ENCODE measurements at places on chromosomes 2 and 18.
A peak's percentile ranks its signal among the peaks of the same experiment; 100 is the strongest.

GRCh38 chr18:3042379-3042778 is 29.4 kb upstream of the LPIN2 start:
- DNase-seq: no peak

- DNase-seq: no peak
Measured at GRCh38 chr2:11144077-11144737, 11.1 kb upstream of the SLC66A3 start.

DNA sequence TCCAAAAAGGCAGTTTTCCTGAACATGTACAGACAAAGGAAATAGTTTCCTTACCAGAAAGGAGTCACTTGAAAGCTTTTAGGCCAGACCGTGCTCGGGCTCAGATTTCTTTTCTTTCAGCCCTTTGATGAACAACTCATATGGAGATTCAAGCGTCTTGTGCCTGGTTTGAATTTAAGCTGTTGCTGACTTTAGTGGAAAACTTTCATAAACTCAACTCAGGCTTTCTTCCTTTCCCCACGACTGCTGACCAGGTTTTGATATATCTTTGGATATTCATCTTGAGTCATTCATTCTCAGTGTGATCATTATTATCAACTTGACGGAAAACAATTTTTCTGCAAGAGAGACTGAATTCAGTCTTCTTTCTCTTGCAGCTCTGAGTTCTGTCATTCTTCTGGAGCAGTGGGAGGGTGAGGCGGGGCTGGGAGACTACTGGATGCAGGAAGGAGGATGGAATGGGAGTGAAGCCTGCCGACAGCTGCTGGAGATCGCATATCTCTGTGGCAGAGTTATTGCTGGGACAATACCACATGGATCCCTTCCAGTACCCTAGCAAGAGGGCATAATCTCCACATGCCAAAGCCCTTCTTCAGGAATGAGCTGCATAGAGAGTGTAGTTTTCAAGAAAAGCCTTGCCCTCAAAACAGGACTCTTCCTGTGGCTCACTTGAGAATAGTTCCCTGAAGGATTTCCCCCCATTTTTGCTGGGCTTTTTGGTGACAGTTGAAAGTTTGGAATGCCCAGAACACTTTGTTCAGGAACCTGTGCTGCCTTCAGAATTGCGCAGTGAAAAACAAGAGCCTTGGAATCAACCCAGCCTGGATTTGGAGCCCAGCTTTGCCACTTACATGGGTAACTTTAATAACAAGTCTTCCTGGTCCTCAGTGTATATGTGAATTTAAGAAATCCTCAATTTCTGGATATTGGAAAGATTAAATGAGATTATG is 364.4 kb downstream of the ZNF521 start:
- DNase-seq: no peak

GRCh38 chr2:54704688-54705605 is 18.5 kb upstream of the EML6 start:
- DNase-seq: no peak

GRCh38 chr2:16774091-16774490 is 108.5 kb upstream of the CYRIA start:
- DNase-seq: no peak

DNA sequence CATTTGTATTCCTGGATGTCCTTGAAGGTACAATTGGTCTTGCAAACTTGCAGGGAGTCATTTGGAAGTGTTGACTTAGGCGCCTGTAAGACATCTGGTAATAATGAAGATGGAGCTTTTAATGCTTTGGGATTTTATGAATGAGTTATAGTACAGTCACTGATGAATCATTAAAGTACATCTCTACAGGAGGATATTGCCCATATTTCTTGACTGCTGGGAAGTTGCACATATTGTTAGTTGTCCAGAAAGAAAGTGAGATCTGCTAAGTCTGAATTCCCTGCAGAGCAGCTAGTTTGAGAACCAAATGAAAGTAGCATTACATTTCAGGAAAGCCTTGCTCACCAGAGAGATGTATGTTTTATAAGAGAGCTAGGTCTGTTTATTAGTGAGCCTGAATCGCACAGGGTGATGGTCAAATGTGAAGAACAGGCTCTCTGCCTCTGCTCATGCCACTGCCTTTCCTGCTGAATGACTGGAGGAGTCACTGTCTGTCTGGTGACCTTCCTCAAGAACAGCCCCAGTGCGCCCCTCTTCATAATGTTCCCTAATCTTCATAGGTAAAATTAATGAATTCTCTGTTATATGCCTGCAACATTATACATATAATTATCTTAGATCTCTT is 138.9 kb upstream of the KLHL14 start:
- DNase-seq: no peak

GRCh38 chr2:101089942-101090799 is 61.0 kb downstream of the TBC1D8 start:
- no peak for DNase-seq

GRCh38 chr2:45494275-45494977 is 116.6 kb downstream of the SRBD1 start:
- peak; percentile 21 for DNase-seq

GRCh38 chr18:48992133-48992532 is 41.4 kb upstream of the SMAD7 start:
- no peak for DNase-seq

- no peak for DNase-seq
Measured at GRCh38 chr18:49476664-49477411, 10.2 kb downstream of the C18orf32 start.

DNA sequence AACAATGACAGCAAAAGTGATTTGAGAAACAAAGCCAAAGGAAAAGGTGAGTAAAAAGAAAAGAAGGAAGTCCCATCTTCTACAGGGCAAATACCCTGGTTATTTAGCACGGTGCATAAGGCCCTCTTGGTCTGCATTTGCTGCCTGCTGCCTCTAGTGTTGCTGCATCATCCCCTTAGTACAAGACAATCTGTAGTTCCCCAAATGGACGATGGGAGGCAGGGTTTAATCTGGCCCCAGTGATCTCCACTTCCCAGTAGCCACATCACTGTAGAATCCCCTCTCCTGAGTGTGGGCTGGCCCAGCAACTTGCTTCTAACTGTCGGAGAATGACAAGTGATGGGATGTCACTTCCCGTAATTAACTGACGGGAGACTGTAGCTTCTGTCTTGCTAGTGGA is 85.1 kb downstream of the CTAGE1 start:
- DNase-seq: no peak

DNA sequence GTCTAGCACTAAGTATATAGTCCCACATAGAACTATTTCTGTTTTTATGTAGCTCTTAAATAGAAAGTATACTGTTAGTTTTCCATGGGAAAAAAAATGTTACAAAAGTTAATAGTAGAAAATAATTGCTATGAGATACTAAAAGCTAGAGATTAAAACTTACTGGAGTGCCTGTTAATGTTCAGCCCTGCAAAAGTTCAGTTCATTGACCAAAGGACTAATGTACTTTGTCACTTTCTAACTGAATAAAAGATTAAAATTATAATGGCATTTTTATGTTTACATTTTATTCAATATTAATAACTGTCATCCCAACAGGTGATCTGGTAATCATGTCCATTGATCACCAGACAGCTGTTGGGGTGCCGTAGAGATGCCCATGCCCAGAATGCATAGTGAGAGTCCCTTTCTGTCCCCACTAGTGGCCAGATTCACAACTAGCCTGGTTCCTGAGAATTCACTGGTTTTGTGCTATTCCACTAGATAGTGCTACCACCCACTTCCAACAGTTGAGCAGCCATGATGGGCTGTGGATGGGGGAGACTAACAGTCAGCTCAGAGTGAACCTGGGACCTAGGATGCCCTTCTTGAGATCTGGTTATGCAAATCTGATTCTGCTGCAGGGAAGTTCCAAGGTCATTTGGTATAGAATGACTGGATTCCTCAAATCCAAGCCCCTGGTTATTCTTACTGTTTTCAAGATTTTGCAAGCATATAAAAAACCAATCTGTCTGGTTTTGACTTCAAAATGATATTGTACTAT is 57.8 kb downstream of the AFTPH start:
- DNase-seq: no peak

- DNase-seq: no peak
Measured at GRCh38 chr2:141513853-141514252, 617.0 kb downstream of the LRP1B start.

DNA sequence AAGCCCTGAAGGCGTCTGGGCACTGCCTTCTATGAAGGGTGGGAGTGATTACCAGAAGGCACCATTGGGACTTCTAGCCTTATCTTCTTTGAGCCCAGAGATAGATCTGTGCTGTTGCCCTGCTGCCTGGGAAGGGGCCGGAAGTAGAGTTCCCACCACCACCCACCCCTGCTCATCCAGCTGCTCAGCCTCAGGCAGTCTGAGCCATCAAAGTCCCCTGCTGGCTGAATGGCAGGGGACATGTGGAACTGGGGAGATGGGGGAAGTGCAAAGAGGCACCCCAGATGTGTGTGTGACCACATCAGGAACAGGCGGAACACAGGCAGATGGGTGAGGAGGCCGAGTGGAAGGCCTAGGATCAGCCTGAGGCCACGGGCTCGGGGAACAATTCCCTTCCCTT is 3.3 kb upstream of the WNT10A start:
- no peak for DNase-seq

DNA sequence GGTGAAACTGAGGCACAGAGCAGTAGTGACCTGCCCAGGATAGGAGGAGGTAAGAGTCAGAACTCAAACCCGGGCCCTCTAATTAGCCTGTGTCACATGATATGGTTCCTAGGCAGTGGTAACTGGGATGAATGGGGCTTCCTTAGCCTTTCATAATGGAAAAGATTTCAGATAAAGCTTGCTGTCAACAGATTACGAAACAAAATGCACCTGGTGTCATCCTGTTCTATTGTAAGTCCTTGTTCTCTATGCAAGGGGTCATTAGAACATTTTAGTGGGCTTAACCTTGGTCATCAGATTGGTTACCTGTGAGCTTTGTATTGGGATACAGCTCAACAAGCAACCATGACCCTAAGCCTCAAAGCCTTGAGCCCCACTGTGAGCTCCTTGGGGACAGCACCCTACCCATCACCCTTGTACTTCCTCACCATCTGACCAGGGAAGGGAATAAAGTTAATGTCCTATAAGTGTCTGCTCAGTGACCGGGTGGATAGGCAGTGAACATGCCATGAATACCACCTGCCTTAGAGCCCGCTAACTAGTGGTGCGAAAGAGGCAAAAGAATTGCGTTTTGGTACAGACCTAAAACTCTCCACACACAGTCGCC is 70.3 kb upstream of the RMDN2 start:
- DNase-seq: no peak

- no peak for DNase-seq
Measured at GRCh38 chr18:55585065-55585919, 2.7 kb downstream of the TCF4 start.

DNA sequence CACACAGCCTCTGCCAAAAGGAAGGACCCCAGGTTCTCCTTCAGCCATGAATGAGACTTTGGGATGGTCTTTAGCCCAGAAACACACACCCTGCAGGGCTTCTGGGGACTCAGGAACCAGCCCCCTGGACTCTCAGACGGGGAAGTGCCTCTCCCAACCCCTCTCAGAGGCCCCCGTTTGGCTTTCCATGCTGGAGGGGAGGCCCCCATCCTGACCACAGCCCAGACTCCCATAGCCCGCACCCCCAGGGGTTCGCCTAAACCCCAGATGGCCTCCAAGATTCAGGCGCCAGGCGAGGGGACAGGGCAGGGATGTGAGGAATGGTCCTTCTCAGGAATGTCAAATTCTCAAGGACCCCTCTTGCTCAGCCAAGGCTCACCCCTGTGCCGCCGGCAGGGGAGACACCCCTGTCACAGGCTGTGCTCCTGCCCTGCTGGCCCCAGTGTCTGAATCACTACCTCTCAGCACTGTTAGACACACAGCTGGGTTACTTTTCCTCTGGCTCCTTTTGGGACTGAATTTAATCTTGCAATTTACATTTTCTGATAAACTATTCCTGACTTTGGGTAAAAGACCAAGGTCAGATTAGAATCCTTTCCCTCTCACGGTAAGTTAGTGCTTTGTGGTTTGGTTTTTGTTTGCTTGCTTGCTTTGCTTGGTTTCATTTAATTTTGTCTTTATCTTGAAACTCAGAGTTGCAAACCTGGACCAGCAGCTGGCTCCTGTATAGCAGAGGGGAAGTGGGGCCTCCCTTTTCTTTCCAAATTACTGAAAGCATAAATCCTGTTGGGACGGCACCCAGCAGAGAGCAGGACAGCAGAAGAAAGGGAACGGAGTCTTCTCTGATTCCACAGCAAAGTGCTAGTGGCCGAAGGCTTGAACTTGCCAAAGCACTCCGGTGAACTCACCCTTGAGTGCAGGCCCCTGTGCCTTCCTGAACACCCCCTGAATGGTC is 198.9 kb upstream of the RAB6C start:
- no peak for DNase-seq

Data from colonic mucosa (tissue), 4 donors.